Esophagus squamous epithelium (tissue), 5 donors: ENCODE measurements at places on chromosomes 11 and 22.

DNA sequence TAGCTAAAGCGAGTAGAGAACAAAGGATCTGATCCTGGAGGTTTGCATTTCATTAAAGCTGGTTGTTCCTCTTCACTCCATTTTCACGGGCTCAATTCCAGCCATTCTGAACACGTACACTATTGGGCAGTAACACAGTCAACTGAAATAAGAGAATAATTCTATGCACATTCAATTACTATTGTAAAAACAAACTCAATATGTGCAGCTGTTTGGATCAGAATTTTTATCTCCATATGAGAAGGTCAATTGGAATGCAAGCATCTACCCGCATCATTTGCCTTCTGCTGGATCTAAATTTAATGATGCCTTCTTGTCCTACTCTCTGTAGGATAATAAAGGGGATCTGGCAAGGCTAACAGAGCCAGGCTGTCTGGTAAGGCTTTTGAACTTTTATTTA is 562.8 kb upstream of the CCDC179 start:
- DNase-seq, result no peak

- no peak for DNase-seq
Measured at GRCh38 chr11:35420371-35420770, 1.0 kb upstream of the SLC1A2 start.

DNA sequence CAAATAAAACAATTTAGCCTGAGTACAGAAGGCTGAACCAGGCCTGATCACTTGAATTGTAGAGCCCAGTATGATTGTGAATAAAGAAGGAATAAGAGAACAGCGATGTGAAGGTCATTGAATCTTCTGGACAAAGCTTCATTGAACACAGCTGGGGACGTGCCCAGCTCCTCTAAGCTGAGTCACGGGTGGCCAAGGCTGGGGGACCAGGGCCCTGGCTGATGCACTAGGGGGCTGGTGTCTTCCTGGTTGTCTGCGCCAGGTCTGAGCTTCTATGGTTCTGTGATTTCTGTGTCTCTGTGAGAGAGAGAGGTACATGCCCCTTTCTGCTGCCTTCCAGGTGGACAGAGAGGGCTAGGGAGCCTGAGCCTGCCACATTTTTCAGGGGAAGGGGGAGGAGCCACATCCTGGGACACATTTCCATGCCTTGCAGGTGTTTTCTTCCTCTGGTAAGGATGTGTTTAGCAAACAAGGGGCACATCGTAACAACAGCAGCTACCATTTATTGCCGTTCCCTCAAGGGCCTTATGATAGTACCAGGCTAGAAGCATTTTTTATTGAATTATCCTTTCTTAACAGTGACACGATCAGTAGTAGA is 135.7 kb downstream of the C11orf91 start:
- DNase-seq, result no peak

GRCh38 chr11:9601876-9602199 is 28.4 kb downstream of the WEE1 start:
- no peak for DNase-seq

DNA sequence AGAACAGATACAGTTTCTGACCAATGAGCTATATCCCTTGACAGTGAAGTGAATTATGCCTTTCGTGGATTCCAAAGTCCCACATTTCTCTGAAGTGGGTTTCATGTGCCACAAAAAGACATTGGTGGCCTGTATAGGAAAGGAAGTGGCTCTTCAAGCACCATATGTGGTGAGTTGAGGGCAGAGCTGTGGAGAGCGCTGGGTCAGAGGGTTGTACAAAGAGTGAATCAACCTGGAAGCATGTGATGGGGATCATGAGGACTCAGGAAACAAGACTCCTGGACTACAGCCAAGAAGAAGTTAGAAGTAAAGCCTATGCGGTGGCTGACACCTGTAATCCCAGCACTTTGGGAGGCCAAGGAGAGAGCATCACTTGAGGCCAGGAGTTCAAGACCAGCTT is 579 bp upstream of the SLC5A4 start:
- DNase-seq, result no peak

- no peak for DNase-seq
Measured at GRCh38 chr22:44682556-44683168, 19.3 kb upstream of the PRR5 start.

DNA sequence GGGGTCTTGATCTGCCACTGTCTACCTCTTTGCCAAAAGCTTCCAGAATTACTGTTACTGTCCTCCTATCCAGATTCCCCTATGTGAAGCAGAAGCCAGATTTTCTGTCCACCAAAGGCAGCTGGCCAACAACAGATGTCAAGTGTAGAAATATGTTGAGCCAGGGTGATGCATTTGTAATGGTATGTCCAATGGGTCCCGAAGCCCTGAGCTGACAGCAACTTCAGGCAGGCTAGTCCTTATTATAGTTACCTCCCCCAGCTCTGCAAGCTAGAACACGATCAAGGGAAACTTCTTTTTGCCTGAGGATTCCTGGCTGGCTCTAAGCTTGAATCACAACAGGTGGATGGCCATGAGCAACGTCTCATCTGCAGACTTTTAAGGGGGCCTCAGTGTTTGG is 10.2 kb downstream of the PAMR1 start:
- DNase-seq, result no peak

GRCh38 chr11:110878513-110878912 is 166.3 kb upstream of the ARHGAP20 start:
- DNase-seq, result no peak

- DNase-seq, result no peak
Measured at GRCh38 chr11:116618461-116618860, 154.3 kb downstream of the BUD13 start.

DNA sequence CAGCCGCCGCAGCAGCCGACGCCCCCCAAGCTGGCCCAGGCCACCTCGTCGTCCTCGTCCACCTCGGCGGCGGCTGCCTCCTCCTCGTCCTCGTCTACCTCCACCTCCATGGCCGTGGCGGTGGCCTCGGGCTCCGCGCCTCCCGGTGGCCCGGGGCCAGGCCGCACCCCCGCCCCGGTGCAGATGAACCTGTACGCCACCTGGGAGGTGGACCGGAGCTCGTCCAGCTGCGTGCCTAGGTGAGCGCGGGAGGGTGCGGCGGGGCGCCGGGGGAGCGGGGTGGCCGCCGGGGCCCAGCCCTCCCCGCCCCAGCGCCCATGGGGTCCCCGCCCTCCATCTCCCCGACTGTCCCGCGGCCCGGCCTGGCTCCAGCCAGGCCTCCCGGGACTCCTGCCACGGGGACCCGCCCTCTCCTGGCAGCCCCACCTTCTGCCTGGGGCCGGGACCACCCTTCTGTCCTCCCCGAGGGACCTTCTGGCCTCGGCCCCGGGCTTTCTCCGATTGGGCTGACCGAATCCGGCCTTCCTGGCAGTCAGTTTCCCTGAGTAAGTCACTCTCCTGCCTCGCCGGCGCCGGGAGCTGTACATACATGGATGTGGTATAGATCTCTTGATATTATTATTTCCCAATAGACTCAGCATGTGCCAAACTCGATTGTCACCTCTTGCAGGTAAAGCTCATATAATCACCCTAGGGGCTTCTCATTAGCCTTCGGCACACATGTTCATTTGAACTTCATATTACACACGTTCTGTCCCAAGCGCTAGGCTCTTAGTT is 720 bp downstream of the PACS1 start:
- DNase-seq, result no peak

DNA sequence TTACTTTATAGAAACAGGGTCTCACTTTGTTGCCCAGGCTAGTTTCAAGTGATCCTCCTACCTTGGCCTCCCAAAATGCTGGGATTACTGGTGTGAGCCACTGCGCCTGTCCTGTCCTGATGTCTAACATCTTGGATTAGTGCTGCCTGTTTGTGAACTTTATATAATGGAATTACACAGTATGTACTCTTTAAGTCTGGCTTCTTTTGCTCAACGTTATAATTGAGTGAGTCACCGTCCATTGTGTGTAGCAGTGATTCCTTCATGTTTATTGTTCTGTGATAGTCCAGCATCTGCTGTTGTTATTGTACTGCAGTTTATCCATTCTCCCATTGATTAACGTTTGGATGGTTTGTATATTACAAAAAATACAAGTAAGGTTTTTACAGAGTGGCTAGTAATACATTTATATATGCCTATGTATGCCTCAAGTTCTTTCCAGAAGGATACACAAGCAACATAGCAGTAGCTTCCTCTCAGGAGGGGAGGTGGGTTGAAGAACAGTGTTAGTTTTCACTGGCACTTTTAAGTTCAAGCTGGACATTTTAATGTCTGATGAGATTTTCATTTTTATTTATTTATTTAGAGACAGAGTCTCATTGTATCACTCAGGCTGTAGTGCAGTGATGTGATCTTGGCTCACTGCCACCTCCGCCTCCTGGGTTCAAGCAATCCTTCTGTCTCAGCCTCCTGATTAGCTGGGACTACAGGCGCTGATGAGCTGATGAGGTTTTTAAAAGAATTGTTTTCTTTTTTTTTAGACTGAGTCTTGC is 25.2 kb upstream of the MICALL1 start:
- DNase-seq, result no peak

DNA sequence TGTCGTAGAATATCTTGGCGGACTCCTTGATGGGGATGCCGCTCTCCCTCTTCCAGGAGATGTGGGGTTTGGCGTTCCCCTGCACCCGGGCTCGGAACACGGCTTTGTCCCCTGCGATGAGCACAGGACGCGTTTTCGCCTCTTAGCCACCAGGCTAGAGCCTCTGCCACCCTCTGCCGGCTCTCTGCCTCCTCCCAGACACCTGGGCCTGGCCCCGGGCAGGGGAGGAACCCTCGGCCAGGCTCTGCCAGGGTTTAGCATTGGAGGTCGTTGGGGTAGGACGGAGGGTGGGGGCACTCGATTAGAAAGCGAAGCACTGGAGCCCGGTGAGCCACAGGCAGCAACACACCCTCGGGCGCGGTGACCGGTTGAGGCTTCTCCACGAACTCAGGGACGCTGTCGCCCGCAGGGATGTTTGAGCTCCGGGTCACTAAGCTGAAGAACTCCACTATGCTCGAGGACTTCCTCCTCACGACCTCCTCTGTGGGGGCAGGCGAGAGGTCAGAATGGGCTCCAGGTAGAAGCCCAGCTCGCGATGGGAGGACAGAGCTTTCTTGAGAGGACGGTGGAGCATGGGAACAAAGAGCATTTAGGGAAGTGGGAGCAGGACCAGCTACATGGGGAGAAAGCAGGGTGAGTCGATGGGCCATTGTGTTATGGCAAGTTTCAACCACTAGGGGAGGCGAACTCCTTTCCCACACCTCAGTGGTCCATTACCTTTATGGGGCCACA is 4.3 kb downstream of the IGSF22 start:
- no peak for DNase-seq

- DNase-seq, result no peak
Measured at GRCh38 chr11:70319396-70320076, 49.0 kb downstream of the PPFIA1 start.

- DNase-seq, result no peak
Measured at GRCh38 chr22:37010174-37010573, 9.1 kb downstream of the TST start.

GRCh38 chr11:64059339-64060140 is 23.8 kb downstream of the FLRT1 start:
- DNase-seq, result no peak

DNA sequence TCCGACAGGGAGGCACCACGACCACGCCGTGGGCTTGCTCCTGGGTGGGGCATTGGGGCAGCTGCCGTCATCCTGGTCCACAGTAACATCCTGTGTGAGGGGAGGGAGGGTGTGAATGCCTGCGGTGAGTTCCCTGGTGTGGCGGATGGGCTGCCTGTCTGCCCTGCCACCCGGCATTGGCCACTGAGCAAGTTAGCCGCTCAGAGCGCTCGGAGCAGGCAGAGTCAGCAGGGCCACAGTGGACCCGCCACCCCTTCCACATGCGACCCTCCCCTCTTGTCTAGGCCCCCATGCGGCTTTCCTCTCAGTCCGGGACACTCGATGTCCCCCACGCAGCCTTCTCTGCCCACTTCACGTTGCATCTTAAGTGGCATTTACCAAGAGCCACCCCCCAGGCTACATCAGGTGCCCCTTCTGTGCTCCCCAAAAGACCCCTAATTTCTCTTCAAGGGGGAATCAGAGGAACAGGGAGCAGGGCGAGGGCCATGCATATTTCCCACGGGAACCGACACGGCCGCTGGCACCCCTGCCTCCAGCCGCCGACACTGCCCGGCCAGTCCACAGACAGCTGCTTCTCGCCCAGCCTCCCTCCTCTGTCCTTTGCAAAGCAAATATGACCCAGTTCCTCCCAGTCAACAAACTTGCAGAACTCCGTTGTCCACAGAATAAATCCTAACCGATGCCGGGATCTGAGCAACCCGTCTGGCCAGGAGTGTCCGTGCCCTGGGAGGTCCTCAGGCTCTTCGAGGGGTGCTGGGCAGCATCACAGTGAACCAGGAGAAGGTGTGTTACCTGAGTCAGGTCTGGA is 1482.1 kb downstream of the TBC1D22A start:
- no peak for DNase-seq

GRCh38 chr11:76724171-76724768 is 53.7 kb upstream of the LRRC32 start:
- no peak for DNase-seq

- no peak for DNase-seq
Measured at GRCh38 chr11:106017093-106017492, 4.9 kb downstream of the MSANTD4 start.

DNA sequence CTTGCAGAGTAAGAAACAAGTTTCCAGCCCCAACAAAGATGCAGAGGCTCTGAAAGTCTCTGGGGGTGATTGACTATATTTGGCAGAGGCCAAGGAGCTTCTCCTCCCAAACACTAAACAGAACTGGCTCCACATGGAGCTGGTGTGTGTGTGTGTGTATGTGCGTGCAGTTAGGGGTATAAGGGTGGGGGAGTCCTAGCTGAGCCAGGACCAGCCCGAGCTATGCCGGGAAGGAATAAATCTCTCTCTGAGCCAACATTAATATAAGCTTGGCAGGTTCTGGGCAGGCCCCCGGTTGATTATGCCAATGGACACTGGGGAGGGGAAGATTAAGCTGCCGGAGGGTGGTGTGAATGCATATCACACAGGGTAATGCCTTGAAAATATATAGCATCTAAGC is 324.2 kb downstream of the MIAT start:
- DNase-seq, result no peak

- no peak for DNase-seq
Measured at GRCh38 chr22:35114131-35114980, 48.4 kb downstream of the ISX start.

DNA sequence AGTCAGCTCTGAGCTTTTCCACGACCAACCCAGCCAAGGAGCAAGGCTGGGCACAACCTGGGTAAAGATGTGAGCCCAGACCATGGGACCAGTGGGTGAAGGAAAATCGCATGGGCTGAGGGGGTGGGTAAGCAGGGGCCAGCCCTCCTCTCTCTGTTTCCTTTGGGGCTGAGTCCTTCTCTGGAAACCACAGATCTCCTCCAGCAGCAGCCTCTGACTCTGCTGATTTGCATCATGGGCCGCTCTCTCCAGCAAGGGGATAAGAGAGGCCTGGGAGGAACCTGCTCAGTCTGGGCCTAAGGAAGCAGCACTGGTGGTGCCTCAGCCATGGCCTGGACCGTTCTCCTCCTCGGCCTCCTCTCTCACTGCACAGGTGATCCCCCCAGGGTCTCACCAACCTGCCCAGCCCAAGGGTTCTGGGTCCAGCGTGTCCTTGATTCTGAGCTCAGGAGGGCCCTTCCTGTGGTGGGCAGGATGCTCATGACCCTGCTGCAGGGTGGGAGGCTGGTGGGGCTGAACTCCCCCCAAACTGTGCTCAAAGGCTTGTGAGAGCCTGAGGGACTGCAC is 67.8 kb downstream of the GGTLC2 start:
- DNase-seq, result no peak
